Activated T-helper 1 cell treated with anti-CD3 and anti-CD28 coated beads, Interleukin-2, amount 50 U/mL, for 16 hours (primary cell): ENCODE measurements at places on chromosomes 3 and 15.
A peak's percentile ranks its signal among the peaks of the same experiment; 100 is the strongest.

DNA sequence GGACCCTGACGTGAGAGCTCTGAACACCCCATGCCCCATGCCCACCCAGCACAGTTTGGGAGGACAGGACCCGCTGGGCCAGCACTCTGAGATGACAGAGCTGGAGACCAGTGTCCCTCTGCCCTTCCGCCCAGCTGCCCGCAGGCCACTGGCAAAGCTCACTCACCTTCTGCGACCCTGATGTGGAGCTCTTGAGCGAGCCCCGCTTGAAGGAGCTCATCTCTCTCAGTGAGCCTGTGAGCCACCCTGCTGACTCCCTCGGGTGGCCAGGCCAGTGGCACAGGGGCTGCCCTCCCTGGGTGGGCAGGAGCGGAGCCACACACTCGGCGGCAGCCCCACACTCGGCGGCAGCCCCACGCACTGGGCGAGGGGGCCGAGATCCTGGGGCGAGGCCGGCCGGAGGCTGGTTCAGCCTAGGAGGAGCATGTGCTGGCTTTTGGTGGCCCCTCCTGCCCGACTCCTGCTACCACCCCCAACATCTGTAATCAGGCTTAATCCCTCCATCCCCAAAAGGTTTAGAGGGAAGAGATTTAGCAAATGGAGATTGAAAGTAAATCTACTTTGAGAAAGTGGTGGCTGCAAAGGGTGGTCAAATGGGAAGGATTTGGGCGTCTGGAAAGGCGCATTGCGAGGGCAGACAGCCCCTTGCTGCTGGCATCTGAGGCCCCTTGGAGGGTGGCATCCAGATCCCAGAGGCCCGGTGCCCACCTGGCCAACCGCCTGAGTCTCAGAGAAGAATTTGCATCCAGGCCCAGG lies 59.4 kb upstream of the TRPM1 start:
- no peak for DNase-seq

DNA sequence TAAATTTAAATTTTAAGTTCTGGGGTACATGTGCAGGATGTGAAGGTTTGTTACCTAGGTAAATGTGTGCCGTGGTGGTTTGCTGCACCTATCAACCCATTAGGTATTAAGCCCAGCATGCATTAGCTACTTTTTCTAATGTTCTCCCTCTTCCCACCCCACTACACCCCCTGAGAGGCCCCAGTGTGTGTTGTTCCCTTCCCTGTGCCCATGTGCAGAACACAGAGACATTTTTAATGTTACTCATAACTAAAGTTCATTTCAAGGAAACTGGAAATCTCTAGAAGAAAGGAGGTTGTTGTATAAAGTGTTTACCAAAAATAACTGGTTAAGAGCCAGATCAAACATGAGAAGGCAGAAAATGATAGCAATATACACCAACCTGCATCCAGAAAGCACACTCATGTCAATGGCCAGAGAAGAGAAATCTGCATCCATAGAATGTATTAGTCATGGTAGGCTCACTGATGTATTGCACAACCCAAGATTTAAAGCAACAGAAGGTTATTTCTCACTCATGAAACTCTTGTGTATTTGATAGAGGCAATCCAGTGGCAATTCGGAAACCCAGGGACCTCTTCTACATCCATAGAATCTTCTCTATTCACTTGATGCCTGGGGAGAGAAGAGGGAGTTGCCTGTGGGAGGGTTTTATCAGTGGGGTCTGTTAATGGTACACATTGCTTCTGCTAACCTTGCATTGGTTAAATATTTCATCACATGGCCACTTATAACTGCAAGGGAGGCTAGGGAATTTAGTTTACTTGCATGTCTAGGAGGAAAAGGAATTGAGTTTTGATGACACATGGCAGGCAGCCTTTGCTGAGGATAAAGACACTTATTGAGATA lies 321.9 kb upstream of the RASGRP1 start:
- no peak for DNase-seq

DNA sequence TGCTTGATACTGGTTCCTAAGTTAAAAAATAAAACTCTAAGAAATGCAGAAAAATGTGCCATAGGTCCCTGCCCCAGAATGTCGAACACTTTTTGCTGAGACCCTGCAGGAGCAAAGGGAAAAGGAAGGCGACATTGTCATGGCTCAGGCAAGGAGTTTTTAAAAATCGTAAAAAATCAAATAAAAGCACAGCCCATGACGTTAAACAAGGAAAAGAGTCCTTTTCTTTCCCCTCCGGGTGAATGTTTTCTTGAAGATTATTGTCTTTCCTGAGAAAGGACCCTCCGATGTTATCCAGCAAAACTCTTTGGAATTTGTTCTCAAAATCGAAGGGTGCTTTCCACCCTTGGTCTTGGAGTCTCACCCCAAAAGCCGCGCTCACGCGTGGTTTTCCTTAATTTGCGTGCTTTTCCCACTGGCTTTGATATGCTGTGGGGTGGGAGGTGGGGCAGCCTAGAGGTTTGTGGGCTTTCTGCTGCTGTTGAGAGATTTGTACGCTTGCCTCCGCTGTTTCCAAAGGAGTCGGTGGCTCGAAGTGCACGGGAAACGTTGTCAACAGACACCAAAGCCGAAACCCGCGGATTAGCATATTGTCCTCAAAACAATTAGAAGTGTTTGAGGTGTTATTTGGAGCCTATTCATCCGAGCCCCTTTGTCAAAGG lies 2.9 kb downstream of the SOX14 start:
- no peak for DNase-seq

- peak; percentile 20 for DNase-seq
These were observed 74.9 kb downstream of the DAPK2 start for GRCh38 chr15:63971427-63971805.

GRCh38 chr3:44969154-44969827 lies 6.7 kb downstream of the ZDHHC3 start:
- no peak for DNase-seq

GRCh38 chr3:57816471-57817095 lies 60.5 kb downstream of the SLMAP start:
- DNase-seq, result no peak

DNA sequence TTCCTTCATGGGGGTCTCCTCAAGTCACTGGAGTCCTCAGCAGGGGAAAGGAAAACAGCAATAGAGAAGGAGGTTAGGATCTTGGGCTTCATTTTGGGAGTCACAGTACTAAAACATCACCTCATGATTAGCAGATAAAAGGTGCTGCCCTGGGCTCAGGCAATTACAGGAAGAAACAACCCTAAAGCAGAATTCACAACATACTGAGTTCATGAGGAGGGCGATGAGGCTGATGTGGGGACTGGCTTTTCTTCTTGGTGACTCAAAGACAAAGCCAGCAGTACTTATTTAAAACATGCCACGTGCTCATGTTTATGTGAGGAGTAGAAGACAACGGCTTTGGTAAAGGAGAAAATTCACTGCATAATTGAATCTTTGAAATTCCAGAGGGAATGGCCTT lies 822.3 kb upstream of the CFAP20DC start:
- no peak for DNase-seq
